Stimulated activated CD4-positive, alpha-beta T cell treated with anti-CD3 and anti-CD28 coated beads, Interleukin-4, amount 100 ng/mL, for 48 hours (primary cell): ENCODE measurements at places on chromosomes 2 and 18.

DNA sequence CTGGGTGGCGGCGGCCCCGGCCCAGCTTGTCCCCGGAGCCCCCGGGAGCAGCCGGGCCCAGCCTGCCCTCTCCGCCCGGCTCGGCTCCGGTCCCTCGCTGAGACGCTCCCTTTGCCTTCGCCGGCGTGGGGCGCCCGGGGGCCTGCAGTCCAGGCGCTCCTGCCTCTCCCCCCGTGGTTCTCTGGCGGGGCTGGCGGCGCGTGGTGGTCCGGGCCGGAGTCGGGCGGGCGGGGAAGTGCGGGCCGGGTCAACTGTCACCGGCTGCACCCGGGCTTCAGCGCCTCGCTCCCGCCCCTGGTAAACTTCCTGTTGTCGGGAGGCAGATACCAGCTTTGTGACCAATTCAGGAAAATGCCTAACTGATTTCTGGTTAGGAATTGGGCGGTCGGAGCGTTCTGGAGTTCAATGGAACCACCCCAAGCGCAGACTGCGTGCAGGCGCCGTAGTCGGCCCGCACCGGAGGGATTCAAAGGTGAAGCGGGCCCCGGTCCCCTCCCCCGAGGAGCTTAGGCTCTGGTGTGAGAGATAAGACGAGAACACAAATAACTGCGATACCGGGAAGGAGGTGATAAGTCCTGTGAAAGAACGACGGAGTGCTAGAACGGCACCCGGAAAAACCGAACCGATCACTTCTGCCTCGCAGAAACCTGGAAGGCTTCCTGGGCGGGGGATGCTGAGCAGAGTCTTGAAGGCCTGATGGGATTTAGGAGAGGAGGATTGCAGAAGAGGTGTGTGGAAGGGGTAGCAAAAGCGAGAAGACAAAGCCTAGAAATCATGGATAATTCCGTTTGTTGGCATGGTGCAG lies 891 bp downstream of the CAB39 start:
- DNase-seq, result peak; percentile 28

DNA sequence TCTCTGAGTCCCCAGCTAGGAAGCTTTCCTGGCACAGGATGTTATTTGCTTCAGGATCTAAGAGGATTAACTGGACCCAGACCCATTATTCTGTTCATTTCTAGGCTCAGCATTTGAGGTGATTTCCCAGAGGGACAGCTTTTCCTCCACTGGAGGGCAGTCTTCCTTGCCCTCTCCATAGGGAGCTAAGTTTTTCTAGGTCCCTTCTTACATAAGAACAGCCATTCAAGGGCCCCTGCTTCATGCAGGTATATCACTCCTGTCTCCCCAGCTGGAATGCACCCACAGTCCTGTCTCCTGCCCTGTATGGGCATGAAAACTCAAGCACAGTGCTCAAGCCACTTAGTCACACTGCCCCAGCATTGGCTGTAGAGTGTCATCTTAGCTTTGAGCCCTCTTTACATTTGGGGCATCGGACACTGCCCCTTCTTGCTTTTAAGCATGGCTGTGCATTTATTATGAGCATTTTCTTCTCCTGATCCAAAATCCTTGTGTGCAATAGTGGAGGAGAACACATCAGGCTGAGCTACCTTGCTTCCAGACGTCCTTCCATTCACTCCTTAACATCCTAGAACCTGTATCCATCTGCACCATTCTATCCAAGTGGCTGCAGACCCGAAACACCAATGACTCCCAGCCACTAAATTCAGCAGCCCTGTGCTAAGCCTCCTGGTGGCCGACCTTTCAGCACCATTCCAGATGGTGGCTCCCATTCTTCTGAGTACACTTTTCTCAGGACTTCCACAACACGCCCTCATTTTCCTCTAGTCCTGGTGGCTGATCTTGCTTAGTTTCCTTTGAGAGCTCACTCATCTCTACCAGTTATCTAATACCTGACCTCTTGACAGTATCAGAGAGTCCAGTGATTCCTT lies 80.0 kb downstream of the COPS8 start:
- no peak for DNase-seq

DNA sequence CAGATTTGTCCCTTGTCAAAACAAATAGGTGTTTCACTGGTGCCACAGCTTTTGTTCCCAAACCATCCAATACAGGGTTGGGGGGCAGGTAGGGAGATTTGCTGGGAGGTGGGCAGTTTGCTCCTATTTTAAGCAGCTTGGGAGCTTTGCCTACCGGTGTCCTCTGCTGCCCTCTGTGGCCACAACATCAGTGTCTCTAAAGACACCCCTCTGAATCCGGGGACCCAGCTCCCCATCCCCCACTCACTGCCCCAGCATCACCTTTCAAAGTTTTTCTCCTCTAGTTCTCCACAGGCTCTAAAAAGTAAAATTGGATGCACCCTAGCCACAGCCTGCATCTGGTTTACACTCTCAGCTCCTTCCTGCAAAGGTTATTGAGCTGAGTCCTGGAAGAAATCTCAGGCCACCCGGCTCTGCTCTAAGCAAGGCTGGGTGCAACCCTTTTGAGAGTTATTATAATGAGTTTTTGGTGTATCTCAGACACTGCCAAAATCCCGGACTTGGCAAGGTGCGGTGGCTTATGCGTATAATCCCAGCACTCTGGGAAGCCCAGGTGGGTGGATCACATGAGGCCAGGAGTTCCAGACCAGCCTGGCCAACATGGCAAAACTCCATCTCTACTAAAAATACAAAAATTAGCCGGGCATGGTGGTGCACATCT lies 2.9 kb upstream of the EPAS1 start:
- DNase-seq, result no peak

GRCh38 chr2:9782197-9782719 lies 61.0 kb upstream of the TAF1B start:
- peak; percentile 49 for DNase-seq

GRCh38 chr18:48819781-48820482 lies 130.8 kb downstream of the SMAD7 start:
- DNase-seq, result no peak

- no peak for DNase-seq
Measured at GRCh38 chr2:160583146-160583535, 89.5 kb upstream of the RBMS1 start.

GRCh38 chr2:218895326-218895725 lies 14.7 kb downstream of the WNT10A start:
- DNase-seq, result no peak

GRCh38 chr2:28446531-28446930 lies 49.3 kb upstream of the PLB1 start:
- DNase-seq, result no peak

DNA sequence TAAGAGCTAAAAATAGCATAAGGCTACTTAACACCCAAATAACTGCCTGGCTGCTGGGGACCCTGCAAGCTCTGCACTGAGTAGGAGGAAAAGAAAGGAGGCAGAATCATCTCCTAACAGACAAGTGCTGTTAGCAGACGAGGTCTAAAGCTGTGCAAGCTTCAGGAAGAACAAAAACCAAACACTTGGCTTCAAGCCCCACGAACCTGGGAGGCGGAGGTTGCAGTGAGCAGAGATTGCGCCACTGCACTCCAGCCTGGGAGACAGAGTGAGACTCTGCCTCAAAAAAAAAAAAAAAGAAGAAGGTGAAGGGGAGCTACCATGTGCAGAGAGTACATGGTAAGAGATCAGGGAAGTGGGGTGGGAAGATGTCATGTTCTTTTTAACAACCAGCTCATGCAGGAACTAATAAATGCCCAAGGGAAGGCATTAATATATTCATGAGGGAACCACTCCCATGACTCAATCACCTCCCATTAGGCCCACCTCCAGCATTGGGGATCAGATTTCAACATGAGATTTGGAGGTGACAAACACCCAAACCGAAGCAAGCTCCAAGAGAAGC lies 28.8 kb upstream of the INO80C start:
- no peak for DNase-seq

DNA sequence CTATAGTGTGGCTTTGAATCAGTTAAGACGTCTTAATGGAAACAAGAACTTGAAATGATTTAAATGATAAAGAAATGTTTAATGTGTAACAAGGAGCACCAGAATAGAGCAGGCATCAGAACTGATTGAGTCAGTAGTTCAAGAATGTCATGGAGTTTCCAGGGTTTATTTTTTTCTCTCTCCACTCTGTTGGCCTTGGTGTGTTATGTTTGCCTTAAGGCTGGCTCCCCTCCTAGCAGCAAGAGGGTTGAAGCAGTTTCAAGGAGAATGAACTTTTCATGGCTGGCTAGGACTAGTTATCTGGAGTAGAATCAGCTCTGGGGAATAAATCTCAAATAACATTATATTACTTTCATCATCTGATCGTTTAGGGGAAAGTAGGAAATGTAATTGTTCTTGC lies 13.4 kb upstream of the GLS start:
- no peak for DNase-seq

DNA sequence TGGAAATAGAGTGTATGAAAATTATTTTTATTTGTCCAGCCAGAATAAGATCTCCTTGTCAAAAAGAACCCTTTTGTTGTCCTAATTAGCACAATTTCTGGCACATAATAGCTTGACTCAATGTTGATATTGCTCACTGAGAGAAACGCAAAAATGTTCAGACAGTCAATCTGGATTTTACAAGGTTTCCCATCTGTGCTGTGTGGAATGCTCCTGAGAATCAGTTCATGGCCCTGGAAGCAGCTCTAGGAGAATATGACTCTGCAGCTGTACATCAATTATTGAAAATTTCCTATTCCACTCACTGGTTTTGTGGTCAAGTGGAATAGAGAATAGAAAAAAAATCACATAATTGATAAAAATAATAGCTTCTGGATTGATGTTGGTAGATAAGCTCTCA lies 1582.9 kb upstream of the NXPH2 start:
- DNase-seq, result no peak

DNA sequence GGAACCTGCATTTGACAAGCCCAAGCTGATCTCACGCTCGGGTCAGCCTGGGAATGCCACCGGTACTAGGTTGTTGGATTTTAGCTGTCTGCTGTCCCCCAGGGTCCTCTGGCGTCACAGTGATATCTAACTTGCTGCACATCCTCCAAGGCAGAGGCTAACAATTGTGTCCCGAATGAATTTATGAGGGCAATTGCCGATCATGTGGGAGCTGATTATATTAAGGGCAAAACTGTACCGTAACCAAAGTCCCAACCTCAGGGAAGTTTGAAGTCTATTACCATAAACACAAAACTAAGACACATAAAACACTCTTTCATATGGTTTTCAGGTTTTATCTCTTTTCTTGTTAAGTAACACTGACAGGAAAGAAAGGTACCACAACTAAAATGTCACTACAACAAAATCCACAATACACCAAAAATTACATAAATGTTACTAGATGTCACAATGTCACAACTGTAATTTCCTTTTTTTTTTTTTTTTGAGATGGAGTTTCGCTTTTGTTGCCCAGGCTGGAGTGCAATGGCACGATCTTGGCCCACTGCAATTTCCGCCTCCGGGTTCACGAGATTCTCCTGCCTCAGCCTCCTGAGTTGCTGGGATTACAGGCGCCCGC lies 6.7 kb downstream of the UXS1 start:
- DNase-seq, result no peak

DNA sequence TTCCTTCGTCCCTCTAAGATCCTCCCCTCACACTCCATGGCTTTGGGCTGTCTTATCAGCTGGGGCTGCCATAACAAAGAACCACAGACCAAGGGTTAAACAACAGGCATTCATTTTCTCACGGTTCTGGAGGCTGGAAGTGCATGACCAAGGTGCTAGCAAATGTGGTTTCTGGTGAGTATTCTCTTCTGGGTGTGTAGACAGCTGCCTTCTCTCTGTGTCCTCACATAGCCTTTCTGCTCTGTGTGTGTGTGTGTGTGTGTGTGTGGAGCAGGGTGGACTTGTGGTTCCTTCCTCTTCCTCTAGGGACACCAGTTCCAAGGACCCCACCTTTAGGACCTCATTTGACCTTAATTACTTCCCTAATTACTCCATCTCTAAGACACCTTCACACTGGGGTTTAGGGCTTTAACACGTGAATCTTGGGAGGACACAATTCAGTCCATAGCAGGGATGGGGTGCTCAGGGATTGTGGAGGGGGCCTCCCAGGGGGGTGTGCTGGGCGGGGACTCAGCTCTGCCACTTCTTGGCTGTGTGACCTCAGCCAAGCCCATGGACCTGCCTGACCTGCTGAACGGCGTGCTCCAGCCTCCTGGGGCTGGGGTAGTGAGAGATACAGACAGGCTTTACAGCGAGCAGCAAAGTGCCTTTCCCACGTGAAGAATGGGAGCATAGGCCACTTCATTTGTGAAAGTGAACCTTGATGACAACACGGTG lies 38.0 kb downstream of the ACKR3 start:
- DNase-seq, result no peak

DNA sequence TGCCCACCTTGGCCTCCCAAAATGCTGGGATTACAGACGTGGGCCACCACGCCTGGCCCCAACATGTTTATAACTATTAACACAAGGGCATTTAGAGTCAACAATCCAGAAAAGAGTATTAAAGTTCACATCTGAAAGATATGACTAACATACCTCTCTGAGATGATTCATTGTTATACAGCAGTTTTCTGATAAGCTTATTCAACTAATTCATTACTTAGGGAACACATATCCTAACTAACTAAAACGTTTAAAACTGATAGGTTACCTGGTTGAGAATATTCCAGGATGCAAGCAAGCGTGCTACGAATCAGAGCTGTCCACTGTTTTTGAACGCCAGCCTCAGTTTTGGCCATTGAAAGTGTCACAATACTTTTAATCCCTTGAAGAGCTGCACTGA lies 34.0 kb upstream of the STRN start:
- no peak for DNase-seq

- no peak for DNase-seq
Measured at GRCh38 chr2:20602803-20603202, 48.1 kb downstream of the HS1BP3 start.

DNA sequence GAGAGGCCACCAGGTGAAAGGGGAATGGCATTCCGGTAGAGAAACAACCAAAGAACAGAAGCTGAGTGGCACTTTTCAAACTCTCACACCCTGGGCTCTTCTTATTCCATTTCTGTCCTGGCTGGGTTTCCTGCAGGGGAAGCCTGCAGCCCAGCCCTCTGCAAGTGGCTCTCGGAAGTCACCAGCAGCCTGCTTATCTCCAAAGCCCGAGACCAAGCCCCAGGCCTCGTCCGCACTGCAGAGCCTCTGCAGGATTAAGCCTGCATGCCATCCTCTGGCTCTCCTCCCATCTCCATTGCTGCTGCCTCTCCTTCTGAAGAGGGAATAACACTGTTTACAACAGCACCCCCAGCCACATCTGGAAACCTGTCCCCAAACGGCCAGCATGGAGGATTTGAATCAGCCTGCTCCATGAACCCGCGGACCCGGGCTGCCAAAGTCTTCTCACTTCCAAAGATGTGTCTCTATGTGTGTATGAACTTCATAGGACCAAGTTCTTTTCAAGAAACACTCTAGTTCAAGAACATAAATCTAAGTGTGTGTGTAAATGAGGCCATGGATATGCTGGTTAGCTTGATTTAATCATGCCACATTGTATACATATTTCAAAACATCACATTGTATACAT lies 54.2 kb downstream of the DIPK1C start:
- DNase-seq, result no peak
